ENCODE measurements at places on chromosomes 5 and 9. TPM values are rescaled to one million over a fixed set of nuclear protein-coding genes. Genes with fewer than 3 reads are reported as not detected.

- no peak for DNase-seq
These were observed 64.6 kb downstream of the SVEP1 start for GRCh38 chr9:110514897-110515296.

DNA sequence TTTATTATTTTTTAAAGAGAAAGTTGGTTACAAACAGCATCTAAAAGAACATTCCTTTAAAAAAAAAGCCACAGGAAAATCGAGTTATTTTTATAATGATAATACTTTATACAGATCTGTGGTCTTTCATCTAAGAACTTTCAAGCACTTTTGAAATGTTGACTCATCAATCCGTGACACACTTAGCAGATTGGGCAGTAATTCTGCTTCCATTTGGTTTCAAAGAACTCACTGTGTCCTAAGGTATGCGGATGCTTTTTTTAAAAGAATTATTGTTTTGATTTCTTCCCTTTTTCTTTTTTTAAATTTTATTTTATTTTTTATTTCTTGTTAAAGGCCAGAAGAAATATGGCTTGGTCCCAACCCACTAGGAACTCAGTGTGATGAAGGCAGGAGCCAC, 147.8 kb downstream of the AOPEP start:
- DNase-seq = no peak

DNA sequence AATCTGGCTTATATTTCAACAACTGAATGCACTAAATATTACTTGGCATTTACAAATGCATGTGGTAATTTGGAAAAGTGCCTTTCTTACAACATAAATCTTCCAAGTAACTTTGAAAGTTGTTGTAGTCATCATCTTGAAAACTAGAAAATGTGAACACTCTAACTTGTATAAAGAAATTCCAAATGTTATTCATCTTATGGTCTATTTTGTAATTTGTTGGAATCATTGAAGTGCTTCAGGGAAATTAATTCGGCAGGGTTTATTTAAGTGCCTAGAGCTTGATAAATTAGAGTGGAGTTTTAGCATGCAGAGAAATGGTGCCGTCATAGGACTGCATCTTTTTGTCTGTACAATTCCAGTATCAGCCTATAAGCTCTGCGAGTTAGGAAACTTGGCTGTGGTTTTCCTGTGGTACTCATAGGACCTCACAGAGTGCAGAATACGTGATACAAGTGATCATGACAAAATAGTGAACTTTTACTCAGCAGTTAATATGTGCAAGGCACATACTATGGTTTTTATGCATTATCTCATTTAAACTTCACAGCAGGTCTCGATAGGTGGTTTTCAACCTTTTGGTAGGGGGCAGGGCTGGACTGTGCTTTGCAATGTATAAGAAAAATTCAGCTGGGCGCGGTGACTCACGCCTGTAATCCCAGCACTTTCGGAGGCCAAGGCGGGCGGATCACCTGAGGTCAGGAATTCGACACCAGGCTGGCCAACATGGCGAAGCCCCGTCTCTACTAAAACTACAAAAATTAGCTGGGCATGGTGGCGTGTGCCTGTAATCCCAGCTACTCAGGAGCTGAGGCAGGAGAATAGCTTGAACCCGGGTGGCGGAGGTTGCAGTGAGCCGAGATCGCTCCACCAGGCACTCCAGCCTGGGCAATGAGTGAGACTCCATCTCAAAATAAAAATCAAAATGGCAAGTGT, 79.6 kb downstream of the RAI14 start:
- DNase-seq = no peak

GRCh38 chr5:59789894-59790293, 103.6 kb downstream of the PDE4D start:
- no peak for DNase-seq

DNA sequence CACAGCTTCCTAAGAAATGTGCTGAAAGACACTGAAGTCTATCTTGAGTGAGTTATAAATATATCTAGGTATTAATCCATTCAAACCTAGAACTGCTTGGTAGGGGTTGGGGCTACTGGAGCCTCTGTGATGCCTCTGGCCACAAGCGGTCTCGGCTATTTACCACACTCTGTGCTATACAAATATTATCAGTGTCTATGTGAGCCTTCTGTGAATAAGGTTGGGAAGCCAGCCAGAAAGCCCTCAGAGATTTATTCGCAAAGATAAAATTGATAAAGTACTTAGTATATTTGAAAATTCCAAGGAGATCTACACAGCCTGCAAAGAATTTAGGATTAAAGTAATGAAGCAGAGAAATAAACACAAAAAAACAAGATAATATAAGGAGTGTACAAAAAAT, 41.4 kb downstream of the LIFR start:
- no peak for DNase-seq

DNA sequence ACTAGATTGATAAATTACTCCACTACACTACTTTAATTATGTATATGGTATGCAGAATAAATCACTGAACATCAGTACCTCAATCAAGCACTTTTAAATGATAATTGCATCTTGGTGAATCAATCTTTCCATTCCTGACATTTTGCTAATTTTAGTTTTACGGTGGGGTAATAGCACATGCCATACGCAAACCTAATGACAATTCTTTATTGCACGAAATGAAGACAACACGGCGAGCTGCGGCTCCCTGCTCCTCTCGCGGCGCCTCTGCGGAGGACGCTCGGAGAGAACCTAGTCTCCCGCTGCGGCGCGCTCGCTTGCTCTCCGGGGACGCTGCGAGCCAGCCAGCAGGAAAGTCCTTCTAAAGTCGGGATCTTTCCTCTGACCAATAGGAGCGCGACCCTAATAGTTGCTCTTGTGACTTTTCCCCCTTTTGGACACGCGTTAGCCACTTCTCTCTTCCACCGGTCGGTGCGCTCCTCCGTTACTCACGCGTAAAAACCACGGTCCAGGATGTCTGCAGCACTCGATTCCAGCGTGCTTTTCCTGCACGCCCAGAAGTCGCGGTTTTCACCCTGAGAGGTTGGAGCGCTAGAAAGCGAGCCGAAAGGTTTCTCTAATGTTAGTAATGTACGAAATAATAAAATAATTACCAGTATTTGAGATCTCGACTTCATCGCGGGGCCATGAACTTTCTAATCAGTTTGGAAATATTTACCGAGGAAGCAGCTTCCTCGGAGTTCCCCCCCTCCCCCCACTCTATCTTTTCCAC, 1.0 kb upstream of the MEF2C start:
- peak; percentile 43 for DNase-seq

DNA sequence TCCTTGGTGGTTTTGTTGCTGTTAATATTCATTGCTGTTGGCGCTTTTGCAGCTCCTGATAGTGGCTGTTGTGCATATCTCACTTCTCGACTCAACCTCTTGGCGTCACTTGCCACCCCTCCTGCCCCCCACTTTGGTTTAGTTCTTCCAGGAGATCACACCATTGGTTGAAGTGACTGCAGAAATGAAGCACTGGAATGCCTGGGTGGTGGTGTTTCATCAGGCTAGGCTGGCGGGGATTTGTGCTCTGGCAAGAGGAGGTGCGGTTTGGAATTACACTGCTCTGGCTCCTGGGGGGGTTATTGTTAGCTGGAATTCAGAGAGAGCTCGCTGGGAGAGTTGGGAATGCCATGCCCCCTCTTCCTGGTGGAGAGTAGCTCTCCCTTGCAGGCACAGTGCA, 11.5 kb downstream of the PRRC2B start:
- no peak for DNase-seq

GRCh38 chr9:84736536-84736935, 67.0 kb downstream of the NTRK2 start:
- DNase-seq = no peak

GRCh38 chr5:139079991-139080610, 118.1 kb downstream of the SIL1 start:
- no peak for DNase-seq

GRCh38 chr9:107875571-107875980, 386.0 kb upstream of the KLF4 start:
- DNase-seq = no peak

DNA sequence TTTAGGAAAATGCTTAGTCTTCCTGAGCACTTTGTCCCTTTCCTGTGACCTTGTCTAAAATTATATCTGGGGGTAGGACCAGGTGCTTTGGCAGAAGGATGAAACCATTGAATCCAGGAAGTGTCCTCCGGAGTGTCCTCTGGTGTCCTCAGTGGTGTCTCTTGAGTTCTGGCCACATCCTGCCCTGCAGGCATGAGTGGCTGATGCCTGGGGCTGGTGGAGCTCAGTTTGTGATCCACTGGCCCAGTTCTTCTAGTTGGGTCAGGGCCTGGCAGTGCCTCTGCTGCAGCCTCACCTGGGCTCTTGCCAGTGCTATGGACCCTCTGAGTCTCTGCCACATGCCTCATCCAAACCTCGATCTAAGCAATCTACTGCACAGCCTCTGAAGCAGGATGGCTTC, 14.4 kb upstream of the TMED7 start:
- DNase-seq = no peak

GRCh38 chr5:73497497-73498056, 665 bp upstream of the BTF3 start:
- no peak for DNase-seq

- DNase-seq = no peak
These were observed 160.8 kb downstream of the DEPDC1B start for GRCh38 chr5:60538955-60539866.

- DNase-seq = no peak
These were observed 21.7 kb downstream of the ALG2 start for GRCh38 chr9:99199938-99200539.

GRCh38 chr9:3296536-3296935, 229.3 kb downstream of the RFX3 start:
- no peak for DNase-seq

DNA sequence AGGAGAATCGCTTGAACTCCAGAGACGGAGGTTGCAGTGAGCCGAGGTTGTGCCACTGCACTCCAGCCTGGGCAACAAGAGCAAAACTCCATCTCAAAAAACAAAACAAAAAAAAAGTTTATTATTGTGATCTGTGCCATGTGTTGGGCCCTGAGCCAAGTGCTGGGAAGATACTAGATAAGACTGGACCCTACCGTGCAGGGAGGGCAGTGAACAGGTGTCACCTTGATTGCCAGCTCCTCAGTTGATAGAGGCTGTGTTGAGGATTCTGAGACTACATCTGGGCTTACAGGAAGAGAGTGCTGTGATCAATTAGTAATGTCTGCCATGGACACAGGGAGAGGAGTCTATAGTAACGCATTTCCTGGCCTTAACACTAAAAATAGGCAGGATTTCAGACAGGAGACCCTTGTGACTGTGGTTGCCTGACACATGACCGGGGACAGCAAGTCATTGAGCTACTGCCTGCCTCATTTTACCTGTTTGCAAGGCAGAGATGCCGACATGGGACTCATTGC, 201.5 kb downstream of the C9orf50 start:
- DNase-seq = no peak

GRCh38 chr9:88364706-88365105, 23.5 kb upstream of the SPIN1 start:
- DNase-seq = no peak

DNA sequence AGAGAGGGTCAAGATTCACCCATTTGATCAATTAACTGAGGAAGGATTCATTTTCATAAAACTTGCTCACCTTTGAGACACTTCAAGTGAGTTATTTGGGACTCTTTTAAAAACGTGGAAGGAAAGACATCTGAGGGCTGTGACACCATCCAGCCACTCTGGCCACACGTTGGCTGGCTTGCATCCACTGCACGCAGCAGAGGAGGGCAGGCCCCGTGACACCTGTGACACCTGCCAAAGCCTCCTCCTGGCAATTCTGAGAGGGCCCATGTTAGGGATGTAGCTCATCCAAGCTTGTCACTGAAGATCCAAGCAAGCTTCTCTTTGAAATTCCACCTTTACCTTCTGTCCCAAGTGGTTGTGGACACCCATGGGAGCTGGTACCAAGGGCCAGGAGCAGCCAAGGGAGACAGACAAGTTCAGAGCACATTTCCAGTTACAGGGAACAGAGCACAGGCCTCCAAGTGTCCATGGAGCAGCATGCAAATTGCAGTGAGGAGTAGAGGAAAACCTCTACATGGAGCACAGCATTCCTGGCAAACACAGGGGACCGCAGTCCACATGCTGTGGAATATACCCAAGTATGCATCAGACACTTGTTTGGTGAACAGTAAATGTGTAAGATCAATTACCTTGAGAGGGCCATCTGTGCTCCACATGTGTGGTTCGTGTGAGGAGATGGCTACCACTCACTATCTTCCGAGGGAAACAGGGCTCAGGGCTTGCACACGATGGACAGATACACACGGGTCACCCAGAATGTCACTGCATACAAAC, 4.8 kb downstream of the PRSS3 start:
- DNase-seq = no peak

DNA sequence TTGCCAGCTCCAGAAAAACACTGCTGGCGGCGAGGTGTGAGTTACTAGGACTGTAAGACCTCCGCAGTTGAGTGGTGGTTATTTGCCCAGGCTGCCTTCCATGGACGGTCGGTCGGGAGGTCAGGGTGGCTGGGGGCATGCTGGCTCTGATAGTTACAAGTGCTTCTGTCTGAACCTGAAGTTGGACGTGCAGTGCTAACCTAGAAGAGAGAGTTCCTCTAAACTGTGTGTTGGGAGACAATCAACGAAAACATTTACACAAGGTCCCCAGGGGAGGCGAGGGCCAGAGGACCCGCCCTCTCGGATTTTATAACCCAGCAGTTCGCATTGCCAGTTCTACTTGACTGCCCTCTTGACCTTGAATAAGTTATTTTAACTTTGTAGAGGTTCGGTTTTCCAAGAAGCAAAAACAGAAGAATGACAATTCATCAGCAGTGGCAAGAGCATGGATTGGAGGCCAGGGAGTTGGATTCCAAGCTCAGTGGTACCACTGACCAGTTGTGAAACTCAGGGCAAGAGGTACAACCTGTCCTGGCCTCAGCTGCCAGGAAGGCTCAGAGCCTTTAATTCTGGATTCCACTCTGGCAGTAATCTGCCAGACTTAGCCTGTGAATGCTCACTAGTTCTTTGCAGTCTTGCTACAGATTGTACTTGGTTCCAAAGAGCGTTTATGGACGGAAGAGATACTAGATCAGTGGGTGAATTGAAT, 28.7 kb upstream of the PDE8B start:
- DNase-seq = no peak

DNA sequence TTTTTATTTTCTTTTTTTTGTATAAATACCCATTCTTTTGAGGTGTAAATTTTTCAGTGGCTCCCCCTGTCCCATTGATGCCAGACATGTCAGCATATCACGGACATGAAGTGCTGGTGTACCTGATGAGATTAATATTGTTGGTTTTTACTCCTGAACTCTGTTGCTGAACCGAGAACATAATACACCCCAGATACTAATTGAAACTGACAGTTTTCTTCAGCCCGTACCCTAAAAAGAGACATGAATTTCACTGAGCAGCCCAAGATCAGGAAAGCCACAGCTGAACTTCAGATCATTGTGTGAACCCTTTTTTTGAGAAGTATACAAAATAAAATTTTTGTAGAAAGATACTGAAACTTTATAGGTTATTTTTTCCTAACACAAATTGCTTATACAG, 75.7 kb downstream of the PRDM9 start:
- DNase-seq = no peak

Gene PCDHGA11
- 0.09 TPM for total RNA-seq

Gene PFN3
- total RNA-seq = not detected

Gene AHRR
- 35.7 TPM for total RNA-seq

Gene ANKRD55
- total RNA-seq = 0.71 TPM

Gene PCDHB9
- total RNA-seq = not detected

Gene TMEM174
- total RNA-seq = not detected

Gene IL4
- not detected for total RNA-seq

Gene PCDHGB6
- 0.11 TPM for total RNA-seq

Gene FBXO10
- total RNA-seq = 1.6 TPM

Gene FOXD4L6
- 0.28 TPM for total RNA-seq

Gene CATSPER3
- total RNA-seq = 0.40 TPM

Gene PHF24
- total RNA-seq = not detected

Gene SELENOP
- total RNA-seq = 0.83 TPM

Gene HSD17B4
- total RNA-seq = 80.7 TPM

All from activated naive CD8-positive, alpha-beta T cell treated with anti-CD3 and anti-CD28 coated beads, Interleukin-2, amount 10 ng/mL, durations not matched to agents 7 days and 5 days (primary cell).